A549 treated with Mapracorat at 1 μM for 4 hours (cell line): ENCODE measurements at places on chromosomes 2 and 18. TPM values are rescaled to one million over a fixed set of nuclear protein-coding genes. Genes with fewer than 3 reads are reported as not detected.

Gene NPAS2
- 69.0 to 96.3 TPM (median 80.5 TPM) in 5 replicates for total RNA-seq

Gene LYPD1
- 14.4 to 19.1 TPM (median 15.2 TPM) in 5 replicates for total RNA-seq

Gene UGT1A8
- 0.06 TPM in 1 of 5 replicates, not detected in the others for total RNA-seq

Gene TMEM17
- 3.6 to 4.8 TPM (median 4.5 TPM) in 5 replicates for total RNA-seq

Gene IL36B
- 0.15 to 0.34 TPM (median 0.17 TPM) in 3 of 5 replicates, not detected in the others for total RNA-seq

Gene SLC14A1
- total RNA-seq = 0.36 TPM in 1 of 5 replicates, not detected in the others

Gene RPRM
- total RNA-seq = 0.12 TPM in 1 of 5 replicates, not detected in the others

Gene CXCR1
- total RNA-seq = not detected in 5 replicates

Gene CNNM3
- total RNA-seq = 8.5 to 13.0 TPM (median 11.1 TPM) in 5 replicates

Gene EN1
- 0.70 to 1.3 TPM (median 1.0 TPM) in 5 replicates for total RNA-seq

Gene PJVK
- total RNA-seq = 0.82 to 1.4 TPM (median 0.88 TPM) in 5 replicates

Gene PAX8
- 0.50 to 1.3 TPM (median 0.80 TPM) in 5 replicates for total RNA-seq

Gene CPSF3
- total RNA-seq = 46.8 to 59.1 TPM (median 51.2 TPM) in 5 replicates

Gene TMEM131
- 12.7 to 13.9 TPM (median 13.4 TPM) in 5 replicates for total RNA-seq

Gene MYOM1
- 0.08 to 0.59 TPM (median 0.30 TPM) in 5 replicates for total RNA-seq

Gene VIL1
- 0.13 to 0.51 TPM (median 0.21 TPM) in 5 replicates for total RNA-seq

Gene MDH1B
- total RNA-seq = 1.4 to 2.0 TPM (median 1.7 TPM) in 5 replicates

Gene PLEK
- total RNA-seq = not detected in 5 replicates

Gene DLGAP1
- 0.03 TPM in 1 of 5 replicates, not detected in the others for total RNA-seq

Gene CRACDL
- 2.5 to 3.8 TPM (median 2.8 TPM) in 5 replicates for total RNA-seq

Gene ARHGEF33
- total RNA-seq = 0.02 to 0.03 TPM in 2 of 5 replicates, not detected in the others

Gene PIKFYVE
- total RNA-seq = 4.7 to 7.6 TPM (median 6.9 TPM) in 5 replicates

Gene GALNT5
- 2.0 to 2.2 TPM (median 2.1 TPM) in 5 replicates for total RNA-seq

Gene KIAA2012
- not detected in 5 replicates for total RNA-seq

Gene PPP1R1C
- 1.1 to 2.6 TPM (median 1.2 TPM) in 5 replicates for total RNA-seq

Gene NEU2
- total RNA-seq = not detected in 5 replicates

Gene VWA3B
- 0.33 to 0.80 TPM (median 0.37 TPM) in 3 of 5 replicates, not detected in the others for total RNA-seq

Gene SPDYA
- 0.13 to 0.28 TPM (median 0.17 TPM) in 4 of 5 replicates, not detected in the other for total RNA-seq

Gene PLCL1
- total RNA-seq = not detected in 5 replicates

Gene RTN4
- total RNA-seq = 421 to 529 TPM (median 495 TPM) in 5 replicates

Gene TMEFF2
- total RNA-seq = 0.27 to 1.4 TPM (median 0.34 TPM) in 5 replicates

Gene CCDC68
- 3.3 to 6.5 TPM (median 5.6 TPM) in 5 replicates for total RNA-seq

Gene COX5B
- total RNA-seq = 265 to 327 TPM (median 315 TPM) in 5 replicates

Gene CNDP1
- not detected in 5 replicates for total RNA-seq

Gene MAP2
- total RNA-seq = 0.74 to 1.9 TPM (median 1.4 TPM) in 5 replicates
